Left lung (tissue), 14 donors: ENCODE measurements at places on chromosomes 12 and 14. TPM values are rescaled to one million over a fixed set of nuclear protein-coding genes. Genes with fewer than 3 reads are reported as not detected.

Gene NINJ2
- 18.0 TPM for total RNA-seq

Gene RHOJ
- total RNA-seq: 21.5 TPM

Gene AICDA
- total RNA-seq: 0.17 TPM

Gene SMOC1
- total RNA-seq: 0.20 TPM

Gene MMP17
- total RNA-seq: 2.7 TPM

Gene TDP1
- 9.1 TPM for total RNA-seq

Gene BDKRB2
- total RNA-seq: 0.81 TPM

Gene DEPDC4
- total RNA-seq: 1.7 TPM

Gene TAS2R43
- total RNA-seq: 0.52 TPM

Gene PCED1B
- total RNA-seq: 4.8 TPM

Gene COX8C
- not detected for total RNA-seq

Gene KIF5A
- total RNA-seq: 0.50 TPM

Gene NGB
- not detected for total RNA-seq

Gene RAPGEF3
- 28.9 TPM for total RNA-seq

Gene DNAJC22
- total RNA-seq: 0.21 TPM

Gene NPFF
- not detected for total RNA-seq

Gene SYNDIG1L
- total RNA-seq: 0.39 TPM

Gene TMPRSS12
- total RNA-seq: not detected

Gene RBP5
- 1.2 TPM for total RNA-seq

Gene STRAP
- total RNA-seq: 84.2 TPM

Gene LRP6
- 44.5 TPM for total RNA-seq

Gene SLC8B1
- 34.9 TPM for total RNA-seq

Gene GPR65
- total RNA-seq: 11.1 TPM

Gene CLEC1B
- total RNA-seq: 0.38 TPM

Gene CACNA1C
- total RNA-seq: 12.0 TPM

Gene SCFD1
- total RNA-seq: 74.5 TPM

Gene CCDC59
- 26.8 TPM for total RNA-seq

Gene TAS2R20
- total RNA-seq: 1.7 TPM

Gene NKX2-1
- total RNA-seq: 133 TPM

Gene C1S
- total RNA-seq: 326 TPM

Gene RD3L
- total RNA-seq: not detected

Gene HOXC10
- not detected for total RNA-seq

Gene RPGRIP1
- 1.3 TPM for total RNA-seq

Gene RNASE2
- total RNA-seq: 30.6 TPM
